ENCODE measurements at places on chromosomes 7 and 10.

GRCh38 chr10:101050208-101051069 is 11.3 kb upstream of the KAZALD1 start:
- DNase-seq, result peak; percentile 70

GRCh38 chr10:12188656-12189055 is 7.0 kb downstream of the NUDT5 start:
- no peak for DNase-seq

GRCh38 chr7:26508917-26509316 is 217.3 kb downstream of the SNX10 start:
- DNase-seq, result no peak

GRCh38 chr7:80232979-80233724 is 98.5 kb downstream of the GNAI1 start:
- DNase-seq, result no peak

DNA sequence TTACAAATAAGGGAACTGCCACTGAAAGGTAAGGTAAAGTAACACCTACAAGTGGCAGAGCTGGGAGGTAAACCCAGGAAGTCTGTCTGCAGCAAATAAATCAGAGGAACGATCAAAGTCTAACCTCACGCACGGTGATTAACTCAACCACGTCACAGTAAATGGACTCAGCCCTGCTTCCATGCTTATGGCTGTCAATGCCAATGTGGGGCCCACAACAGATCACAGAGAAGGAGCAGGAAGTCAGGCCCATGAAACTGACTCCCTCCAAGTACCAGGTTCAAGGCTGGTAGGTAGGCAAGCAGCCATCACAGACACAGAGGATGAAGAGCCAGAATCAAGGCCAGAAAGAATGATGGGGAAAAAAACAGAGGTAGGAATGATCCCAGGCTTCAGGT is 38.0 kb upstream of the ACSL5 start:
- DNase-seq, result no peak

GRCh38 chr10:24737001-24737400 is 13.3 kb upstream of the ARHGAP21 start:
- DNase-seq, result no peak

DNA sequence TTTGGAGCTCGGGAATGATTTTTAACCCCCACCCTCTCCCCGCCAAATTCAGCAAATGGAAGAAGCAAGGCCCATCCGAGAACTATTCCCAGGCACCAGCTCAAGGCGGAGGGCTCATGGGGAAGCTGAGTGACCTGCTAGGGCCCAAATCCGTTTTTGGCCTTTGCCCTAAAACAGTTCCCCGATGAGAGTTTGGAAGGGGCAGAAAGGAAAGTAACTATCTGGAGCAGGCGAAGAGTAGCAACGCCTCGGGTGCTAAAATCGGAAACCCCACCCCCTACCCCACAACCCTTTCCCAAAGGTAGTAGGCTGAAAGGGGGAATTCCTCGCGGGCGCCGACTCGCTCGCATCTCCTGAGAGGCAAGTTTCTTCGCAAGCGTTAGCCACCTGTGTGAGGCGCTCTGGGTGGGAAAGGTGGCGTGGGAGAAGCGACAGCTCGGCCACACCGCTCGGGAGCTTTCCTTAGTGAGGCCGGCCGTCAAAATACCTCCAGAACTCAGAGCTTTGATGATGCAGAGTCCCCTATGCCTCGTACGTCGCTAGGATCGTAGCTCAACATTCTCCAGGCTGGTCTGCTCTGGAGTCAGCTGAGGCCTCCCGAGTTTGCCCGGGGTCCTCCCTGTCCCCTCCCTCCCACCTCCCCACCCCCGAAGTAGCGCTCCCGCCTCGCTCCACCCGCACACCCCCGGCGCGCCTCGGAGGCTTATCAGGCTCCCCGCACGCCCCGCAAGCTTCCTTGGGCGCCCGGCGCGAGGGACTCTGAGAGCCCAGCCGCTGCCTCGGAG is 642 bp upstream of the PRKG1 start:
- no peak for DNase-seq

DNA sequence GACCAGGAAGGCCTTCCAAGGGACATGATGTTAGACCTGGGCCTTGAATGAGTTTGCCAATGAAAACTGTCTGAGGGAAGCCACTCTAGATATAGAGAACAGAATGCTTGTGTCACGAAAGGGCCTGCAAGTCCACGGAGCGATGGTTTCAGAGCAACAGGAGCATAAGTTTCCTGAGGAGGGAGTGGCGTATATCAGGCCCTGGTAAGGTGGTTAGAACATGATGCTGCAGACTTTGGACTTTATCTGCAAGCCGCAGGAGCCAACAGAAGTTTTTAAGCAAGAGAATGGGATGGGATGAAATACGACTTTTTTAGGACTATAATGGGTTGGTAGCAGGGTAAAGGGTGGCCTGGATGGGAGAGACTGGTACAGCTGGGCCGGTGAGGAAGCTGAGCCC is 136.0 kb downstream of the FGFR2 start:
- DNase-seq, result no peak

GRCh38 chr10:75400163-75400770 is 1.3 kb downstream of the ZNF503 start:
- DNase-seq, result no peak

DNA sequence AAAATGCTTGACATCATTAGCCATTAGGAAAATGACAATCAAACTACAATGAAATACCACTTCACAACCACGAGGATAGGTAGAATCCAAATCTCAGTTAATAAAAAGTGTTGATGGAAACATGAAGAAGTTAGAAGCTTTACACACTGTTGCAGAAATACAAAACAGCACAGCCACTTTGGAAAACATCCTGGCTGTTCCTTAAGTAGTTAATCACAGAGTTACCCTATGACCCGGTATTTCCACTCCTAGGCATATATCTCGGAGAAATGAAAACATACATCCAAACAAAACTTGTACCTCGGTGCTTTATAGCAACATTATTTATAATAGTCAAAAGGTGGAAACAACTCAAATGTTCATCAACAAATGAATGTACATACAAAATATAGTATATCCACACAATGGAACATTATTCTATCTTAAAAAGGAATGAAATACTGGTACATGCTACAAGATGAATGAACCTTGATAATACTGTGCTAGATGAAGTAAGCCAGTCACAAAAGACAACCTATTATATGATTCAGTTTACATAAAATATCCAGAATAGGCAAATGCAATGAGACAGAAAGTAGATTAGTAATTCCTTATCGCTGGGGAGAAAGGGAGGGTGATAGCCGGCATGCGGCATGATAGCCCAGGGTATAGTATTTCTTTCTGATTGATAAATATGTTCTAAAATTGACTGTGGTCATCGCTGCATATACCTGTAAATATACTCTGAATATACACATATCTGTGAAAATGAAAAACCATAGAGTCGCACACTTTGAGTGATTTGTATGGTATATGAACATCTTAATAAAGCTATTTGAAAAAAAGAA is 1.9 kb downstream of the VWDE start:
- no peak for DNase-seq

DNA sequence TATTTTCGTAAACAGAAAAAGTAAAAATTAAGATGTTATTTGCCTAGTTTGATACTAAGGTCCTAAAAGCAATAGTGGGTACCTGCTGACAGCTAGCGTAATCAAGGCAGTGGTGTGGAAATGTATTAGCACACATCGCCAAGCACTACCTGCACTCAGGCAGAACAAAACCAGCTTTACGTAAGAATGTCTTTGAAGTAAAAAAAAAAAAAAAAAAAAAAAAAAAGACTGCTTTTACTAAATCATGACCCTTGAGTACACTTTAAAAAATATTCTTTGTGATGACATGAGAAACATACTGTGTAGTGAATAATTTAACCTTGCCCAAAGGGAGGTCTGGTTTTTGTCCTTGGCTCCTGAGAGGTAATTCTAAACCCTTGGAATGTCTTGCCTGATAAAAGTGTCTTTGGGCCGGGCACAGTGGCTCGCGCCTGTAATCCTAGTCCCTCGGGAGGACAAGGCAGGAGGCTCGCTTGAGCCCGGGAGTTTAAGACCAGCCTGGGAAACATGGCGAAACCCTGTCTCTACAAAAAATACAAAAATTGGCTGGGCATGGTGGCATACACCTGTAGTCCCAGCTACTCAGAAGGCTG is 12.7 kb downstream of the XRCC2 start:
- DNase-seq, result no peak

GRCh38 chr7:99380032-99380822 is 5.7 kb downstream of the ARPC1B start:
- DNase-seq, result peak; percentile 49

GRCh38 chr10:50621968-50622705 is 1.6 kb downstream of the SGMS1 start:
- DNase-seq, result peak; percentile 62

- peak; percentile 89 for DNase-seq
These were observed 72.6 kb downstream of the PFKFB3 start for GRCh38 chr10:6275022-6275997.

GRCh38 chr10:86662186-86663045 is 5.9 kb upstream of the LDB3 start:
- no peak for DNase-seq

DNA sequence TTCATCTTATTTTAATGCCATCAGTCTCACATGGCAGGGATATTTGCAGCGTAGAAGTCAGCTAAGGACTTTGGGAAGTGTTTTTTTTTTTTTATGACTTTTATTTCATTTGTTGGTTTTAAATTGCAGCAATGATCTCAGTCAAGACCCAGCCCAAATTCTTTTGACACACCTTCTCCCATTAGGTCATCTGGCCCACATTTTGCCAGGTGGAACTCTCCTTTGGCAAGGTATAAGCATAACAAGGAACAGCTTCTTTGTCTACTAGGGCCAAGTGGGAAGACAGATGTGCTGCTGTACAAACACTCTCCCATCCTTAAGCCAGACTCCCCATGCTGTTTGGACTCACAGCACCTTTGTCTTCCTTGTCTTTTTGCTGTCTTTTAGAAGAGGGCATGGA is 41.8 kb downstream of the PLEKHA8 start:
- no peak for DNase-seq

GRCh38 chr10:89644691-89644966 is 413 bp downstream of the PANK1 start:
- DNase-seq, result no peak

Data from CD8-positive, alpha-beta memory T cell (primary cell).